HuH-7.5 (cell line): ENCODE measurements at places on chromosomes 6 and 20.

GRCh38 chr6:76612954-76613353, 540.5 kb upstream of the IMPG1 start:
- no peak for DNase-seq

DNA sequence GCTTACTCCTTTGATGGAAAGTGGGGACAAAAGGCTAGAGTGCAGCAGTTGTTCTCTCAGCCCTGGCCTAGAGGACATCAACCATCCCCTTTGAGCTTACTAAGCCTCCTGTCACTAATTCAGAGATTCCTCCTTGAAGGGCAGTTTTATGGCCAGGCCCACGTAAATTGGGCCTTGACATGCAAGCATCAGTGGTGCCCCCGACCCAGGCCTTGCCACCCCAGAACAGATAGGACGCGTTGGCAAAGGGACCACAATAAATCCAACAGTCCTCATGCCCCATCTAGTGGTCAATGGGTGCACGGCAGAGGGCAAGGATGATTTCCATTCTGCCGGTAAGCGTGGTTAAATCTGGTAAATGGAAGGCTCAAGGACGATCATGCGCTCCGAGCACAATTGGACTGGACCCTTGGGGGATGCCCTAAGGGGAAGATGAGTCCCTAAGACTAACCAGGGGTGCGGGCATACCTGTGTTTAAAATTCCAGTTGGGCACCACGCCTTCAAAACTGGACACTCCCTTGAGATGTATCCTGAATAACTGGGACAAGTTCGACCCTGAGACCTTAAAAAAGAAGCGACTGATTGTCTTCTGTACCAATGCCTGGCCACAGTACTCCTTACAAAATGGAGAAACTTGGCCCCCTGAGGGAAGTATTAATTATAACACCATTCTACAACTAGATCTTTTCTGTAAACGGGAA, 32.6 kb downstream of the CEP85L start:
- DNase-seq = peak; percentile 15

GRCh38 chr6:155915651-155916050, 460.0 kb upstream of the NOX3 start:
- DNase-seq = no peak

- no peak for DNase-seq
Observed at GRCh38 chr20:36830791-36831691, 44.9 kb upstream of the TLDC2 start.

- no peak for DNase-seq
Observed at GRCh38 chr20:46342451-46343347, 34.4 kb upstream of the CDH22 start.

DNA sequence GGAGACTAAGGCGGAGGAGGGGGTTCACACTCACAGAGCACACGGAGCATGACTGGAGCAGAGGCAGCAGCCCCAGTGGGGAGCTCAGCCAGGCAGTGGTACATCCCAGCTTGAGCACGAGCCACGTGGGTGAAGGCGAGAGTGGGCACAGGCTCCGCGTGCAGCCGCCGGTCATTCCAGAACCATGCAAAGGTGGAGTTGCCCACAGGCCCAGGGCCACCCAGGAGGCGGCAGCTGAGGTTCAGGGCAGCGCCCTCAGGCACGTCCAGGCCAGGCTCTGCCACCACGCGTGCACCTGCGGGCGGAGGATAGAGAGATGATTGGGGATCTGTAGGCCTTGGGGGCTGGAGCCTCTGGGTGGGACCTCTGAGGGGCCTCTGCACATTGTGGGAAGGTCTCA, 9.5 kb upstream of the ADAM33 start:
- no peak for DNase-seq

DNA sequence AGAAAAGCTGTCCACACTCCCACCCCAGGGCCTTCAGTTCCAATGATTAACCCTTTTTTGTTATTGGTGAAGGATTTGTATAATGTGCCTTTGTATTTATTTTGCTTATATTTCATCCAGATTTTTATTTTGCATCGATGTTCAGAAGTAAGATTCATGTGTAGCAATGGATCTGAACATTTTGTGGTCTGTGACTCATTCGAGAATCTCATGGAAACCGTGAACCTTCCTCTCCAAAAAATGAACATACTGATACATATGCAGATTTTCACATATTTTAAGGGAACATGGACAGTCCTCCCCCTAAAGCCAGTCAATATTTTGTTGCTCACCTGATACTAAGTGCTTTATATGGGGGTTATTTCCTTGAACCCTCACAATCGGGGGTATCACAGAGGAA, 421.8 kb upstream of the SOX4 start:
- no peak for DNase-seq

GRCh38 chr6:169158691-169159090, 95.0 kb downstream of the THBS2 start:
- DNase-seq = no peak

- no peak for DNase-seq
Observed at GRCh38 chr6:11835065-11835464, 56.5 kb upstream of the ADTRP start.

GRCh38 chr20:49338061-49338460, 60.2 kb upstream of the ZNFX1 start:
- DNase-seq = no peak

DNA sequence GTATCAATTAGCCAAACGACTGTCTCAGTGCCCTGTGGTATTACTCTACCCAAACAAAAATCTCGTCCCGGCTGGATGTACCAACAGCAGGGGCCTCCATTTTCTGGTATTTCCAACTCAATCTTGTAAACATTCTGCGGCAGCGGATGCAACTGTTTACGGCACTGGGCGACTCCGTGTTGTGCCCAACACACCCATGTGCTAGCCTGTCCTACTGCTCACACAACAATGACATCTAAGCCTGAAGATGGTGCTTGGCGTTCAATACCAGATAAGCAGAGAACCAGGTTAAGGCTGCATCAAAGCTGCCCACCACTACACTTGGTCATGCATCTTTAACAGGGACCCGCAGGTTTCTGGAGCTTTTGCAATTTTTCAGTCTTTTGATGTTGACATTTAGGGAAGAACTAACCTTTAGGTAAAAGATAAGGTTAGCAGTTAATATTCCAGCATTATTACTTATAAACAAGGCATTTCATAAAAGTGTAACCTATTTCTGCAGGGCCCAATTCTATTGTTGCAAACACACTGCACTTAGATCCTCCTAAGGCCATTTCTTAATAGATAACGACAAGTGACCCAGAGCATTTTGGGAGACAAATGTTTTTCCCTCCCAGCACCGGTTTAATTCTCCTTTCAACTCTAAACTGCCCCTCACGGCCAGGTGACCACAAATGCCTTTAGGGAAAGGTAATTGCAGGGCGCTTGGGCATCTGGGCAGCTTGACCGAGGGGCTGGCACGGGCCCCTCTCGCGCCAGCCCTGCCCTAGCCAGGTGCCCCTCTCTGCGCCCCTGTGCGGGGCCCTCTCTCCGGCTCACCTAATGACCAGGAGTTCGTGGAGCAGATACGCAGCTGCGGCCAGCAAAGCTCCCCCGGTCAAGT, 945 bp downstream of the FAXC start:
- no peak for DNase-seq

- DNase-seq = no peak
Observed at GRCh38 chr6:41657131-41658094, 19.1 kb downstream of the MDFI start.

GRCh38 chr6:43274916-43275597, 23.0 kb upstream of the SLC22A7 start:
- DNase-seq = peak; percentile 91

DNA sequence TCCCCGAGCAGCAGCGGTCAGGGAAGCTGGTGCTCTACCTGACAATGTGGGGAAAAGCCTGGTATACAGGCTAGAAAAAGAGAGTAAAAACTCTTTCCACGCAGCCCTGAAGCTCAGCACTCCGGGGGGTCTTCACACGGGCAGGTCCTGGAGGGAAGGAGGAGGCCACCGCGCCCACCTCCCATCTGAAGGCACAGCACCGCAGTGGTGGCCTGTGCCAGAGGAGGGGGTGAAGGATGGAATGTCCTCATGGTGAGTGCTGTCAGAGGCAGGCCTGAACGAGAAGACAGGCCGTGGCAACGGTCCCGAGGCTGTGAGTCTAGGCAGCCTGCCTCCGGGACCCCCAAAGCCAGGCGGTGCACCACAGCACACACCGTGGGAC, 5.8 kb downstream of the SLC2A4RG start:
- DNase-seq = peak; percentile 28

- DNase-seq = no peak
Observed at GRCh38 chr20:62555642-62556420, 80.0 kb upstream of the GATA5 start.

DNA sequence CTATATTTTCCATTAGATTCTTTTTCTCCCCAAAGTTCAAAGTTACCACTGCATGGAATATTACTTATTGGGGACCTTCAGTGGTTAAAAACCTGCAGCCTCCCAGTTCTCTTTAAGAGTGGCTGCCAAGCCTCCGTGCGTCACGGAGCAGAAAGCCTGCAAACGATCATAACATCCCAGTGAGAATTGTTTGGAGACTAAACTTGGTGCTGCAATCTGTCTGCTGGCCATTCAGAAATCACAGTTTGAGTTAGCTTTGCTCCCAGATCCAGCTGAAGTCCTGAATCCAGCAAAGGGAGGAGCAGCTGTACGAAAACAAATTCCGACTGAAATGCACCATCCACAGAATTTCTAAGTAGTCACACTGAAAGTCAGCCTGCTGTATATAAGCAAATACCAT, 213.5 kb upstream of the PDE10A start:
- DNase-seq = no peak

- no peak for DNase-seq
Observed at GRCh38 chr6:15500901-15501825, 161.7 kb downstream of the DTNBP1 start.
